Stimulated activated CD4-positive, alpha-beta T cell treated with anti-CD3 and anti-CD28 coated beads, Interleukin-1b, Interleukin-23, amount 100 ng/mL, for 48 hours (primary cell): ENCODE measurements at places on chromosomes 3 and 15.

GRCh38 chr3:114034787-114035545 is 21.4 kb downstream of the CCDC191 start:
- DNase-seq, result no peak

DNA sequence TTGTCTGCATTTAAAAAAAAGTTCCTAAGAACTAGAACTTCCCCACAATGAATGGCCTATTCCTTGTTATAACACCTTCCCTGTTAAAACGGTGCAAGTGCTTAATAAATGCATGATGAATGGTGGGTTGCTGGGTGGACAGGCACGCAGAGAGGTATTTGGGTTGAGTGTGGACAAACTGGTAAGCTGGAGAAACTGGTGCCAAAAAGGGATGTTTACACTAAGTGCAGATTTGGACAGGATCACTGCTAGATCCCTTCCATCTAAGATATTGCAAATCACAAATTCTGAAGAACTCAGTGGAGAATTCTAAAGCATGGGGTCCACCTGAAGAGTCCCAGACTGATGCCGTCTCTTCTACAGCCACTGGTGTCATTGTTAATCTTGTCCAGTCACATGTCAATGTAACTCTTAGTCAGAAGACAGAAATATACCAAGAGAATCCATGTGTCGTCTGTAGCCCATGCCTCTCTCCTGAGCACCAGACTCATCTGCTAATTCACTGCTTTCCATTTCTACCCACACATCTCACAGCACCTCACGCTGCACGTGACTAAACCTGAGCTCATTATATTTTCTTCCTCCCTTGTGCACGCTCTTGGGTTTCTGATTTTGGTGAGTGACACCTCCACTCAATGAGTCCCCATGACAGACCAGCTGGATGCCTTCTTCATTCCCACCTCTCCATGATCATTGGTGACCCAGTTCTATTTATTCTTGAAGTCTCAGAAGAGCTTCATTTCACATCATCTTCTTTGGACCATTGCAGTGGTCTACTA is 328.9 kb downstream of the THSD4 start:
- DNase-seq, result no peak

GRCh38 chr3:11932636-11933035 is 71.6 kb upstream of the SYN2 start:
- DNase-seq, result no peak

GRCh38 chr3:180617049-180617448 is 15.1 kb downstream of the TTC14 start:
- no peak for DNase-seq
